ENCODE measurements at places on chromosomes 1 and 21.

- no peak for DNase-seq
Observed at GRCh38 chr1:81617308-81617967, 183.3 kb upstream of the ADGRL2 start.

- DNase-seq, result no peak
Observed at GRCh38 chr1:62038594-62039284, 155.9 kb upstream of the L1TD1 start.

GRCh38 chr1:235708390-235708962, 58.9 kb upstream of the GNG4 start:
- DNase-seq, result no peak

GRCh38 chr1:61202854-61203598, 120.7 kb downstream of the NFIA start:
- DNase-seq, result no peak

- DNase-seq, result no peak
Observed at GRCh38 chr1:32159189-32159588, 20.3 kb upstream of the TXLNA start.

GRCh38 chr1:85166351-85166750, 34.5 kb downstream of the SYDE2 start:
- no peak for DNase-seq

GRCh38 chr1:62325081-62325480, 5.8 kb upstream of the KANK4 start:
- no peak for DNase-seq

GRCh38 chr1:174580801-174581200, 133.0 kb downstream of the GPR52 start:
- no peak for DNase-seq

DNA sequence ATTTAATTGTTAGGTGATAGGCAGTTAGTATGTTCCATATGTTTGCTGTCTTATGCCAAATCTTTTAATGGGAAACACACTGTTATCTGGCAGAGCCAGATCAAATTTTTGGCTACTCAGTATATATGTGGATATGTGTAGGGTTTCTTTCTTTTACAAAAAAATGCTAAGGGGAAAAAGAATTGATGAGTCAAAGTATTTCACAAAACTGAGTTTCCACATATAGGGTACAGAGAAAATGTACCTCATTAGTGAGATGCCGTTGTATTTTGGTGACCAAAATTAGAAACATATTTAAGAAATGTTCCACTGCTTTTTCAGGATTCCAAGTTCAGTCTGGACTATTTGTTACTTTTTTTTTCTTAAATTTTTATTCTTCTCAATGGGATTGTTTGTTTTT, 201.2 kb upstream of the PTGFR start:
- no peak for DNase-seq

DNA sequence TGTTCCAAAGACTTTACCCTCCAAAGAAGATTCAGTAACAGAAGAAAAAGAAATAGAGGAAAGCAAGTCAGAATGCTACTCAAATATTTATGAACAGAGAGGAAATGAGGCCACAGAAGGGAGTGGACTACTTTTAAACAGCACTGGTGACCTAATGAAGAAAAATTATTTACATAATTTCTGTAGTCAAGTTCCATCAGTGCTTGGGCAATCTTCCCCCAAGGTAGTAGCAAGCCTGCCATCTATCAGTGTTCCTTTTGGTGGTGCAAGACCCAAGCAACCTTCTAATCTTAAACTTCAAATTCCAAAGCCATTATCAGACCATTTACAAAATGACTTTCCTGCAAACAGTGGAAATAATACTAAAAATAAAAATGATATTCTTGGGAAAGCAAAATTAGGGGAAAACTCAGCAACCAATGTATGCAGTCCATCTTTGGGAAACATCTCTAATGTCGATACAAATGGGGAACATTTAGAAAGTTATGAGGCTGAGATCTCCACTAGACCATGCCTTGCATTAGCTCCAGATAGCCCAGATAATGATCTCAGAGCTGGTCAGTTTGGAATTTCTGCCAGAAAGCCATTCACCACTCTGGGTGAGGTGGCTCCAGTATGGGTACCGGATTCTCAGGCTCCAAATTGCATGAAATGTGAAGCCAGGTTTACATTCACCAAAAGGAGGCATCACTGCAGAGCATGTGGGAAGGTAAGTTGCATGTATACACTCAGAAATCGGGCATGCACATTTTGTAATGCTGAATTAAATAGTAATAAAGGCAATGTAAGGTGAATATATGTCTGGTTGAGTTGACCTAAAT, 97.2 kb downstream of the ZFYVE9 start:
- no peak for DNase-seq

GRCh38 chr1:153233448-153233847, 16.1 kb downstream of the PRR9 start:
- DNase-seq, result no peak

DNA sequence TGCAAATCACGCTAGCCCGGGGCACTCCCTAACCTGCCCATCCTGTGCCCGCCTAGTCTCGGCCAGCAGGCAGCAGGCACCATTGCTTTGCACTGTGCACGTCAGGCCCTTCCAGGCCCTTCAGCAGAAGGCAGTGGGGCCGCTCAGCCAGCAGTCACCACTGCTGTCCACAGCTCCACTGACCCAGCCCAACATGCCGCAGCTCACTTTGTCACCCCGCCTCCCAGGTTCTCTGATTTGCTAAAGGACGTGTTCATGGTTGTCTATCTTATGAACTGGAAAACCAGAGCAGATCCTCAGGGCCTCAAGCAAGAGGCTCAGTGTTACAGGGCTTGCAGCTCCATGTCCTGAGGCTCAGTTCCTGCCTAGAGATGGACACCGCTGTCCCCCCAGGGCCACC, 14.2 kb upstream of the SPOCD1 start:
- no peak for DNase-seq

GRCh38 chr21:24844671-24845070, 762.6 kb downstream of the MRPL39 start:
- no peak for DNase-seq

GRCh38 chr21:35420656-35421055, 371.6 kb upstream of the RUNX1 start:
- DNase-seq, result no peak

DNA sequence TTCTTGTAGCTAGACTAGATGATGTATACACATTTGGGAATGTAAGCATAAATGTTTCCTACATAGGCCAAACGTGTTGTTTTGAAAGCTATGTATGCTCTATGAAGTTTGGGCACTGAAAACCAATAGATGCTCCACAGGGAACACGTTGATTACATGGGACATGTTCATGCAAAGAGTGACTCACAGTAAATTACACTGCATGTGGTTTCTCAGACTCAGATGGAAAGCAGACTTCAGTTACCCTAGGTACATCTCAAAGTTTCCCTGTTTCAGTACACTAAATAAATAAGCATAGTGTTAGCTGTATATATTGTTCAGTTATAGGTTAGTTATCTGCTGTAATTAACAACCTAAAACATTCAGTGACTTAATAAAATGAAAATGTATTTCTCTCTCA, 301.9 kb upstream of the RUNX1 start:
- DNase-seq, result no peak

GRCh38 chr1:156103521-156103947, 11.0 kb upstream of the LMNA start:
- DNase-seq, result no peak

DNA sequence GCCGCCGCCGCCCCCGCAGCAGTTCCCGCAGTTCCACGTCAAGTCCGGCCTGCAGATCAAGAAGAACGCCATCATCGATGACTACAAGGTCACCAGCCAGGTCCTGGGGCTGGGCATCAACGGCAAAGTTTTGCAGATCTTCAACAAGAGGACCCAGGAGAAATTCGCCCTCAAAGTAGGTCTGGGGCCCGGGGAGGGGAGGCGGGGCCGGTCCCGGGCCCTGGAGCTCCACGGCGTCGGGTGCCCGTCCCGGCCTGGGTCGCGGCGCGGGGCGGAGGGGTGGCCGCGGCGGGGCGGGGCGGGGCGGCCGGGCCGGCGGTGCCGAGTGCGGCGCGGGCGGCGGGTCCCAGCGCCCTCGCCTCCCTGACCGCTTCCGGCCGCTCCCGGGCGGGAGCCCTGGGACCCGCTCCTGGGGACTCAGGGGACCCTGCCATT, 646 bp downstream of the MAPKAPK2 start:
- DNase-seq, result no peak

GRCh38 chr1:55129194-55129728, 85.9 kb downstream of the USP24 start:
- DNase-seq, result no peak

GRCh38 chr1:38527373-38527966, 332.1 kb downstream of the RRAGC start:
- DNase-seq, result peak; percentile 13

- DNase-seq, result no peak
Observed at GRCh38 chr1:178684111-178684510, 40.9 kb upstream of the RALGPS2 start.

DNA sequence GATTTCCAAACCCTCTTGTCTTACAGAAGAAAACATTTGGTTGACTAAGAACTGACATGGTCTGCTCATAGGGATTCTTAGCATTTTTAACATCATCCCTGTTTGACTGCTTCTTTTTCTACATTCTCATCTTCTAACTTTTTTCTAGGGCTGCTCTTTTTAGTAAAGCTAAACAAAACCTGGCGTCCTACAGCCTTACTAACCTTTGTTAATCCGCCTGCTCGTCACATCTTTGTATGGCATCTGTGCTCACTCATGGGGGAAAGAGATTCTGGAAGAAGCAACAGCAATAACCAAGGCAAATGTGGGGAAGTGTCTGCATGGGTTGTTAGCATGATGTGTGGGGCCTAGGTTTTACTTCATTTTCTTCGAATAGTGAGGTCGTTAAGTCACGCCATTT, 92.0 kb downstream of the KIF1B start:
- no peak for DNase-seq

GRCh38 chr21:20789729-20790500, 208.3 kb upstream of the NCAM2 start:
- no peak for DNase-seq

GRCh38 chr1:118988186-118989005, at the start of gene TBX15:
Gene TBX15, minus strand, starts transcription at chr1:118988343. Its CDS starts 548 bp downstream, at chr1:118987795.
- DNase-seq, result no peak

GRCh38 chr1:154714052-154714623, 106.2 kb upstream of the ADAR start:
- no peak for DNase-seq

GRCh38 chr1:241513378-241513777, 6.2 kb downstream of the FH start:
- DNase-seq, result no peak

GRCh38 chr1:221157026-221157761, 278.0 kb downstream of the HLX start:
- no peak for DNase-seq

GRCh38 chr1:23638786-23639241, 52.8 kb upstream of the RPL11 start:
- no peak for DNase-seq

DNA sequence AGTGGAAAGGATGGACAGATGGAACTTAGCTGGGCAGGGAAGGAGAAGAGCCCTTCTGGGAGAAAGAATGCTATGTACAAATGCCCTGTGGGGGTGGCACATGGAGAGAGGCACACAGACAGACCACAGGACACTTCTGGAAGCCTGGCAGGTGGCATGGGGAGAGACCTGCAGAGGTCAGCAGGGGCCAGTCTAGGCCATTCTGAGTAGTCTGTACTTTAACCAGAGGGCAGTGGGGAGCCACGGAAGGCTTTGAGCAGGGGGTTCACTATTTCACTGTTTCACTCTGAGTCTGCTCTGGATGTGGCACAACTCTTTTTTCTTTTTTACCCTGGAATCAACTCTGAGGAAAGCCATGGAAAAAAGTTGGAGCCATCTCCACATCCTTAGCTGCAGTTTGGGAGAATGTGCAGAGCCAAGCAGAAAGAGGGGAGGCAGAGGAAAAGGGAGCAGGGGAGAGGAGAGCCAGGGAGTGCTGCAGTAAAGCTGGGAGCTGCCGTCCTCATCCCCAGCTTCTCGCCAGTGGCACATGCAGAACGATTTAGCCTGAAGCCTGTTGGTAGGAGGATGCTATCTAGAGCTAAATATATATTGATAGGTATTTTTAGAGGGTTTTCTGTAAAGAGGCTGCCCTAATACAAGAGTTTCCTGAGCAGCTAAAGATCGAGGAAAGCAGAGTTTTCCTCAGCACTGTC, 34.0 kb downstream of the CACNA1E start:
- no peak for DNase-seq

Measured in stimulated activated CD8-positive, alpha-beta memory T cell treated with anti-CD3 and anti-CD28 coated beads, Interleukin-15, amount 100 ng/mL, for 4 hours (primary cell).